ENCODE measurements at places on chromosomes 12 and 14.

- DNase-seq, result no peak
Measured at GRCh38 chr12:3002646-3003045, 43.4 kb downstream of the TEAD4 start.

DNA sequence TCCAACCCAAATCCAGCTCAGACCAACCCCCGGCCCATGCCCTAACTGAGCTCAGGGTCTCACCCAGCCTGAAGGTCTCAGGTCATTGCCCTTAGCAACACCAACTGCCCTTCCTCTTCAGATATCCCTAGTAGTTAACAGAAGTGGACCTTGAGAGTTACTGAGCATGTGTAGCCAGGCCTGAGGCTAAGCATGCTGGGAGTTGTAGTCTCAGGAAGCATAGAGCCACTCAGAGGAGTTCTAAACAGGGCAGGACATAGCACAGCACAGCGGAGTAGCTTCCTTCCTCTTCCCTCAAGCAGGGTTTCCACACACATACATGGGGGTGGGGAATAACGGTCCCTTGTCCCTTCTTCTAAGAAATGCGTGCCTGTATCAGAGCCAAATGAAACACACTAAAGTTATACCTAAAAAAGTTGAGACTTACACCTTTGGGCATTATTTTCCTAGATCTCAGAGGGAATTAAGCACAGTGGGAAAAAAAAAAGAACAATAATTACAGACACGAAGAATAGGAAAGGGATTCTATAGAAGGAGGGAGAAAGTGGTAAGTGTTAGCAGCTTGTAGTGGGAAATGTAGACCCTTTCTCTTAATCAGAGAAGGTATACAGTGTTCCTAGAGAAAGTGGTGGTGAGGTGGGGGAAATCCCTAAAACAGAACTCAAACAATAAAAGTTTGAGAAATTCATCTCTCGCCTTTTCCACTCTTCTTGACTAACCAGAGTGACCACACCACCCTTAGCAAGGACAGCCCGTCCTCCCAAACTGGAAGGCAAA, 4.4 kb downstream of the KMT2D start:
- DNase-seq, result peak; percentile 23

DNA sequence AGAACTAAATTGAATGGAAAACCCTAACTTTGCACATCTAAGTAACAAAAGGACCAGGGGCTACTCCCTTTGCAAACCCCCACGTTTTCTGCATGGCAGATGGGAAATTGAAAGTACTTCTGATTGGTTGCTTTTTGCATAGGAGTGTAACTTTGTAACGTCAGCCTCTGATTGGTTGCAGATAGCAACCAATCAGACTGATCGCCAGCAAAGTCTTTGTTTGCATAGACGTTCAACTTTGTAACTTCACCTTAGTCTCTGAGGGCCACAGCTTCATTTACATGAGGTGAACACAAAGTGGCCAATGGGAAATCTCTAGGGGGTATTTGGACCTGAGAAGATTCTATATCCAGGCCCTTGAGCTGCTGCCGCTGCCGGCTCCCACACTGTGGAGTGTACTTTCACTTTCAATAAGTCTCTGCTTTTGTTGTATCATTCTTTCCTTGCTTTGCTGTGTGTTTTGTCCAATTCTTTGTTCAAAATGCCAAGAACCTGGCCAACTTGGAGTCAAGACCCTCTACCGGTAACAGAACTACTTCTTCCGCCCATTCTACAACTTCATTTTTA, 102.5 kb upstream of the PRICKLE1 start:
- DNase-seq, result no peak

DNA sequence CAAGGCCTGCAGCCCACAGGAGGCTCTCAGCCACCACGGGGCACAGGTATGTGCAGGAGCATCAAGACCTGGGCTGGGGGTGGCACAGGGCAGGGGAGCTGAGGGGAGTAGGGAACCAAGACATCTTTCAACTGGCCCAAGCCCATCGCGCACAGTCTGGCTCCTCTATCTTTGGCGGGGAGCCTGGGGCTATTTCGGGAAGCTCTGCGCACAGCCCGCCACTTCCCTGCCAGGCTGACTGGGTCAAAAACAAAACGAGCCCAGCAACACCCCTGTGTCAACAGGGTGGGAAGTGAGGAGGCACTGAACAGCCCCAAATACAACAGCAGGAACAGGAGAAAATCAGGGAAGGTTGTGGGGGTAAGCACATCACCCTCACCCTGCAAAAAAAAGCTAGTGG, 83.9 kb downstream of the ARL6IP4 start:
- DNase-seq, result no peak

GRCh38 chr12:72304751-72305150, 32.6 kb downstream of the TRHDE start:
- no peak for DNase-seq

DNA sequence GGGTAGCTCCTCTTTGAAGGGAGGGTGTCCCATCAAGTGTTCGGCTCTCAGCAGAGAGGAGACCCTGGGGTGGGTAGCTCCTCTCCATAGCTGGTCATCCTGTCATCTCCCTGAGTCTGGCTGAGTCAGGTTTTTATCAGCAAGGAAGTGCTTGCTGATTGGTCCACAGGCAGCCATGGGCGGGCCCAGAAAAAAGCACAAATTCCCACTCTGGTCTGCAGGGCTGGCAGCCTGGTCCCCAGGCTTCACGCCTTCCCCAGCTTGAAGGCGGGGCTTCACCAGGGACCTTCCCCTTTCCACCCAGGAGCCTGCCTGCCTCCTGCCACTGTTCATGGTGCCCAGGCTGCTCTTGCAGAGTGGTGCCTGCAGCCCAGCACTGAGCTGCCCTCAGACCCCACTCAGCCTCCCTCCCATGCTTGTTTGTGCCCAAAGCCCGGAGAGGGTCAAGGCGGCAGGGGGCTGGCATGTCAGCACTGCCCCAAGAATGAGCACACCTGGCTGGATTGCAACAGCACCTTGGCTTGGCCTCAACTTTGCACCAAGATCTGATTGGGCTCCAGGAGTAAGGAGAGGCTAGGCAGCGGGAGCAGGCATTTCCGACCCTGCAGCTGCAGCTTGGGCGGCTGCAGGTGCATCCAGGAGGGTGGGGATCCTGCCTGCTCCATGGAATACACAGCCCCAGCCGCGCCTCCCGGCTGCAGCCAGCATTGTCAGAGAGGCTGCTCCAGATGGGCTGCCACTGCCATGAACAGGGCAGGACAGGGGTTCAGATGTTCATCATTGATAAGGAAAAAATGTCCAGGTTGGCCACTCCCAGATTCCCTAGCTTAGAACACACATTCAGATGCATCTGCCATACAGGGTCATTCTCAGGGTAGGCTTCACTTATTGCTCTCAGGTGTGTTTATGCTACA, 22.0 kb upstream of the WDR89 start:
- DNase-seq, result no peak

- DNase-seq, result no peak
Measured at GRCh38 chr12:118750666-118751065, 230.7 kb upstream of the SRRM4 start.

GRCh38 chr12:76236640-76237039, 111.6 kb downstream of the BBS10 start:
- no peak for DNase-seq

GRCh38 chr12:48180857-48181495, 2.5 kb upstream of the CCDC184 start:
- DNase-seq, result no peak

- peak; percentile 43 for DNase-seq
Measured at GRCh38 chr12:123905319-123905925, 67.2 kb downstream of the CCDC92 start.

GRCh38 chr12:92502417-92503028, 200.3 kb upstream of the PLEKHG7 start:
- no peak for DNase-seq

GRCh38 chr12:51879102-51879501, 8.8 kb upstream of the ANKRD33 start:
- no peak for DNase-seq

DNA sequence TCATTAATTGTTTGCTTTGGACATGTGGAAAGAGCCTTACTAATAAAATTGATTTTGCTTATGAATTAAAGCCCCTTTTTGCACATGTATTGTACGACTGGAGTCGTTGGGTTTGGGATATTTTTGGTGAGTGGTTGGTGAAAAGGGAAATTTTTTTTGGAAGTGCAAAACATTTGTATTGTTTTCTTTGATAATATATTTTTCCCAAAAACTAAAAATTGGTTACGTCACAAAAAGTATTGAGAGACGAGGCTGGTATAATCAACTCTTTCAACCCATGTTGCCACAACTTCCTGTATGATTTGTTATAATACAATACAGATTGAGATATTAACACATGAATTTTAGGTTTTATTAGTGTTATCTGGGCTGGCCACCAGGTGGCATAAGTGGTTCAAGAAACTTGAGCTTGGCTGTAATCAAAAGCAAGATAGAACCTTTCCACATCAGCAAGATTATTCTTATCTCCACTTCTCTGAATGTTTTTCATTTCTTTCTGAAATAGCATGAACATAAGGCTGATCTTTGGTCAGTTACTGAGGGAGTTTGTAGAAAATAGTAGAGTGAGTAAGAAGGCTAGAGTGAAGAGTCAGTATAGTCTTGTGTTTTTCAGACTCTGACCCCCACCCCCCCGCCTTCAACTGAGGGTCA, 8.7 kb downstream of the NGDN start:
- DNase-seq, result peak; percentile 13

DNA sequence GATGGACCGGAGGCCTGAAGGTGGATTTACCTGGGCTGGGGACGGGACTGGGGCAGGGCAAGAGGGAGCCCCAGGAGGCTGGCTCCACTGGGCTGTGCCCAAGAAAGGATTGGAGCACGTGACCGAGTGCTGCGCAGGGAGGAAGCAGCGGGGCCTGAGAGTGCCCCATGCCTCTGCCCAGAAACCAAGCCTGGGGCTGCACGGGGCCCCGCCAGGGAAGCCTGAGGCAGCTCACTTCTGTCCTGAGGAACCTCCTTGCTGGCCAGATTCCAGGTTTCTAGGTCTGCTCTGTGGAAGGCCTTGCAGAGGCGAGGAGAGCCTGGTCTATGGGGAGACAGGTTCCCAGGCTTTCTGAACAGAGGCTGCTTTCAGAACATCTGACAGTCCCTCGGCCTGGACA, 10.4 kb downstream of the NGB start:
- no peak for DNase-seq

GRCh38 chr14:26200687-26201086, 397.1 kb downstream of the NOVA1 start:
- no peak for DNase-seq

GRCh38 chr14:64506721-64507120, 2.2 kb downstream of the ZBTB1 start:
- no peak for DNase-seq

- no peak for DNase-seq
Measured at GRCh38 chr12:83386527-83387264, 700.0 kb downstream of the TMTC2 start.

DNA sequence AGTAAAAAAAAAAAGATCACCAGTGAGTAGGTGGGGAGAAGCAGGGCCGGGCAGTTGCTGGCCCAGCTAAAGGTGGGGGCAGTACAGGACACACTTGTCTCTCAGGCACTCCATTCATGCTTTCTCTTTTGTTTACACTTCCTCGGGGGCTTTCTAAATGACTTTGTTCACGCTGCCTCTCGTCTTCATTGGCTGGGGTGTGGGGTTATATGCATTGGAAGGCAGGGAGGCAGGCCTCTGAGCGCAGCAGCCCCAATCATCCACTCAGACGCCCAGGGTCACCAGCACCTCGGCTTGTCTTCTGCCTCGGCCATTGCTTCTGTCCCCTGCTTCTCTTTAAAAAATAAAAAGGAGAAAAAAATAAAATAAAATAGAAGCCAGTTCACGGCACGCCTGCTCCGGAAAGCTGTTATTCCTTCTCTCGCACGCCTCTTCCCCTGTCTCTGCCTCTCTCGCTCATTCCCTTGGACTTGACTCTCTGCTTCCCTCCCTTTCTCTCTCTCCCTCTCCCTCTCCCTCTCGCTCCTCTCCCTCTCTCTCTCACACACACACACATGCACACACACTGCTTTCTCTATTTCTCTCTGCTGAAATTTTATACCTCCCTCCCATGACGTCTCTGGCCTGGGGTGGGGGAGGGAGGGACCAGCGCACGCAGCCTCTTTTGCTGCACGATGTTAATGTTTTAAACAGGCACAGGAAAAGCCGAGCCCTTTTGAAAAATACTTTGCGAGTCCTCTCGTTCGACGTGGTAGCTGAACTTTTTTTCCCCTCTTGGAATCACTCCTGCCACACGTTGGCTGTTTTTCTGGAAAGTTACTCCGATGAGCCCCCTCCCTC, at the start of gene TGFB3:
TGFB3 (minus strand) TSS at position 570 of the 840 bp plus-strand sequence. CDS start 1,102 bp downstream, outside the sequence.
- DNase-seq, result no peak

Measured in stimulated activated CD8-positive, alpha-beta memory T cell treated with anti-CD3 and anti-CD28 coated beads, Interleukin-4, amount 100 ng/mL, for 1 hour (primary cell).